ENCODE measurements at places on chromosomes 7 and 10. TPM values are rescaled to one million over a fixed set of nuclear protein-coding genes. Genes with fewer than 3 reads are reported as not detected.

Gene TWIST1
- not detected for total RNA-seq

Gene MYPN
- total RNA-seq: not detected

GRCh38 chr7:139725077-139725476, 52.7 kb downstream of the HIPK2 start:
- DNase-seq: no peak

DNA sequence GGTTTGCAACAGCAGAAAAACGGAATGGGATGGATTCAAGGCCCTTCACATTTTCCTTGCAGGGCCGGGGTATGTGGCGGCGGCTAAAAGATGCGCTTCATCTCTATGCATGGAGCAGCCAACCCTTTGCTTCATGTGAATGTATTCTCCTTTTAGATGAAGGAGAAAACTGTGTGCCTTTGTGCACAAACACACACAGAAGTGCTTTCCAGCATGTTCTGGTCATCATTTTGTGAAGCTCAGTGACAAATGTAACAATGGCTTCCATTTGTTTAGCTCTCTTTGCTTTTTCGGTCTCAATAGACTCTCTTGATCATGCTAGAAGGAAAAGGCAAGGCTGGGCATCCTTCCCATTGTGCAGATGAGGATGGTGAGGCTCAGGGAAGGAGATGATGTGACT, 161.7 kb upstream of the MKI67 start:
- no peak for DNase-seq

DNA sequence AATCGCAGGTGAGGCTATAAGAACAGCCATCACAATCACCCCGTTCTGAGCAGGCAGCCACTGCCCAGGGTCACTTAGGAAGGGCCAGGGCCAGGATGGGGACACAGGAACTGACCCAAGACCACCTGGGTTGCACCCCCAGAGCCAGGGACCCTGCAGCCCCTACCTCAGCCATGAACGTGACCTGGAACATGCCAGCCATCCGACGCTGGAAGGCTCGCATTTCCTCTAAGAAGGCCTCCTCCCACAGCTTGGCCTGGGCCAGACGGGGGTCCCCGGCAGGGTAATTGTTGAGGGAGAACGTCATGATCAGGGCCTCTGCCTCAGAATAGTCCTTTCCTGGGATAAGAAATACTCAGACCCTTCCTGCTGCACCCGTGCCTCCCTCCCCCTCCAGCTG, 5.0 kb downstream of the NPC1L1 start:
- DNase-seq: no peak
